ENCODE measurements at places on chromosomes 7 and 10.

DNA sequence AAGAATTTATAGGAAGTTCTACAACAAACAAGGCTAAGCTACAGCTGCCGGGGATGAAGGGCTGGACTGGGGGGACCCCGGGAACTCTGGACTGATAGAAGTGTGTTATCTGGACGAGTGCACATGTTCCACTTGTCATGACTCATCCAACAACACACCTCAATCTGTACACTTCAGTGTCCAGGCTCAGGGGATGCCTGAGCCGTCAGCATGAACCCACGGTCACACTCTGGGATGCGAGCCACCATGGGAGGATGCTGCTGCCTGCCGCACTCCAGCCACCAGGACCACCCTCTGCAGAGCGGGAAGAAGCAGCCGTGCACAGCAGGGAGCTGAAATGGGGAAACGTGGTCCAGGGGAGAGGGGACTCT lies 67.5 kb downstream of the MAD1L1 start:
- no peak overlapping the region for H3K4me3 ChIP-seq
- peaks cover 4% of the 10 kb centered on the region for H3K36me3 ChIP-seq
- H3K4me1 ChIP-seq: no peaks in the 10 kb centered on the region
- DNase-seq: no peak
- H3K27ac ChIP-seq: no peak overlapping the region
- H3K27me3 ChIP-seq: no peaks in the 10 kb centered on the region

GRCh38 chr7:135467207-135467711 lies 42.6 kb downstream of the CNOT4 start:
- H3K27ac ChIP-seq: no peak overlapping the region
- no peak for DNase-seq
- H3K4me1 ChIP-seq: peaks cover 2% of the 10 kb centered on the region
- H3K4me3 ChIP-seq: no peak overlapping the region
- H3K27me3 ChIP-seq: no peaks in the 10 kb centered on the region

DNA sequence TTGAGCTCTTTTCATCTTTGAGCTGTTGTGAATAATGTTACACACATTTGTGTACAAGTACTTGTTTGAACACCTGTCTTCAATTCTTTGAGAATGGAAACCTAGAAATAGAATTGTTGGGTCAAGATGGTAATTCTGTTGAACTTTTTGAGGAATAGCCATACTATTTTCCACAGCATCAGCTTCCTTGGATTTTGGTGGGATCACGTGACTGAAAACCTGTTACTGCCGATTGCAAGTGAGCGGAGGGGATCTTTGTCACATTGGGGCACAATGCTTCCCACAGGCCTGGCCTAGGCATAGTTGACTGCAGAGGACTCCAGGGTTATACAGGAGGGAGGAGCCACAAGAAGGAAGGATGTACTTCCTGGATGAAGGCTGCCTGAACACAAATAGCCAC lies 21.3 kb upstream of the CACUL1 start:
- H3K4me3 ChIP-seq: no peak overlapping the region
- H3K27me3 ChIP-seq: peaks cover 6% of the 10 kb centered on the region
- no peak overlapping the region for H3K27ac ChIP-seq
- H3K4me1 ChIP-seq: no peaks in the 10 kb centered on the region

GRCh38 chr10:3494838-3495230 lies 290.2 kb downstream of the KLF6 start:
- no peaks in the 10 kb centered on the region for H3K4me1 ChIP-seq
- peaks cover 14% of the 10 kb centered on the region for H3K27me3 ChIP-seq
- H3K27ac ChIP-seq: no peak overlapping the region
- no peaks in the 10 kb centered on the region for H3K36me3 ChIP-seq
- H3K4me3 ChIP-seq: no peak overlapping the region

DNA sequence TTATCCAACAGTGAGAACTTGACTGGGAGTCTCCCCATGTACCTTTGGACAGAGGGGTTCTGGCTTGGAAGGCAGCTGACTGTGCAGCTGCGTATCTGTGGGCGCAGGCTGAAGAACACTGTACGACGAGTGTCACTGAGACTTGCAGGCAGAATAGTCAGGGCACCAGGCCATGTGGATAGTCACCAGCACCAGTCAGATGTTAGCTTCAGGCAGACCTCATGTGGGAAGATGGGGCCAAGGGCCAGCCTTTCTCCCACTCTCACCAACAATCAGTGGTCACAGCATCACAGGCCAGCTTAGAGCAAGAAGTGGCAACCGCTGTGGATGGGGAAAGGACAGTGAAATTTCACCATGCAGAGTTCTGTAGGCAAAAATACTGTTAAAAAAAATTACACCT lies 43.4 kb upstream of the GJD4 start:
- peaks cover 7% of the 10 kb centered on the region for H3K36me3 ChIP-seq
- no peak for DNase-seq
- no peak overlapping the region for H3K4me3 ChIP-seq
- no peaks in the 10 kb centered on the region for H3K27me3 ChIP-seq

GRCh38 chr7:32228601-32229000 lies 158.4 kb upstream of the PDE1C start:
- no peak overlapping the region for H3K4me3 ChIP-seq
- no peaks in the 10 kb centered on the region for H3K36me3 ChIP-seq
- H3K27me3 ChIP-seq: no peaks in the 10 kb centered on the region
- H3K27ac ChIP-seq: no peak overlapping the region

DNA sequence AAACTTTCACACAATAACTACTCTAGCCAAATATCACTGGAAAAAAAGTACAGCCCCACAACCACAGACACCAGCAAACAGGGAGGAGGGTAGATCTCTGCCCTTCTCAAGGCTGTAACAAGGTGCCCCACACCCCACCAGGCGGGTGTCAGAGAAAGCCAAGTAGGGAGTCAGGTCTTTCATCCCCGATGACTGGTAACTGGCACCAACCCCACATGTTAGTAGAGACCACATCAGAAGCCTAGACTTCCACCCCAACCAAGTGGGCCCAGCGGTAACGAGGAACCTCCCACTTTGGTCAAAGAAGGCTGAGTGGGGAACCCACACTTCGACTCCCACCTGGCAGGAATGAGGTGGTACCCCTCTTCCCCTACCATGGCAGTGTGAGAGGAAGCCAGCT lies 16.4 kb upstream of the RUFY2 start:
- no peaks in the 10 kb centered on the region for H3K27me3 ChIP-seq
- H3K36me3 ChIP-seq: no peaks in the 10 kb centered on the region
- H3K4me1 ChIP-seq: peaks cover 7% of the 10 kb centered on the region
- no peak overlapping the region for H3K4me3 ChIP-seq
- peak; percentile 1 for DNase-seq
- no peak overlapping the region for H3K27ac ChIP-seq

- DNase-seq: no peak
- peaks cover 12% of the 10 kb centered on the region for H3K27me3 ChIP-seq
- no peaks in the 10 kb centered on the region for H3K4me1 ChIP-seq
These were observed 14.8 kb downstream of the CPA5 start for GRCh38 chr7:130359276-130359857.

DNA sequence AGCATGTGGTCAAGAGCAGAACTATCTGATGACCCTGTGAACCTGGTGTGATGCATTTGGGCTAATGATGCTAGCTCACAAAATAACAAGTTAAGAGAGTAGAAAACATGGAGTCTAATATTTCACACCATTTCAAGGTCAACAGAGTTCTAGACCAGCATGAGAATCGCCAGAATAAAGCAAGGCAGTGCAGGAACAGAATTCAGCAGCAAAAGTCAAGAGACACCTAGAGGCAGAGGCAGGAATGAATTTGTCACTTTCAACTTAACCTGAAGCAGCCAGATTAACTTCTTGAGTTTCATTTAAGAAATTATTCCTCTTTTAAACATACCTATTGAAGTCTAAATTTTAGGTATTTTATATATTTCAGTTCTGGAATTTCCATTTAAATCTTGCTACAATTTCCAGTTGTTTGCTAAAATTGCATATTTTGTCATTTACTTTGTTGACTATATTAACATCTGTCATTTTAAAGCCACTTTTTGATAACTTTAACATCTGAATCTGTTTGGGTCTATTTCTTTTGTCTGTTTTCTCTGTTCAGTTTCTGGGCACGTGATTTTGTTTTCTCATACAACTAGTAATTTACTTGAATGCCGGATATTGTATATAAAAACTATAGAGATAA lies 44.2 kb upstream of the PRSS58 start:
- H3K4me1 ChIP-seq: peaks cover 12% of the 10 kb centered on the region
- H3K27ac ChIP-seq: no peak overlapping the region
- no peaks in the 10 kb centered on the region for H3K27me3 ChIP-seq
- H3K4me3 ChIP-seq: no peak overlapping the region

GRCh38 chr10:77245953-77246352 lies 391.7 kb downstream of the KCNMA1 start:
- H3K27me3 ChIP-seq: no peaks in the 10 kb centered on the region
- no peak for DNase-seq
- H3K36me3 ChIP-seq: no peaks in the 10 kb centered on the region
- H3K27ac ChIP-seq: no peak overlapping the region

DNA sequence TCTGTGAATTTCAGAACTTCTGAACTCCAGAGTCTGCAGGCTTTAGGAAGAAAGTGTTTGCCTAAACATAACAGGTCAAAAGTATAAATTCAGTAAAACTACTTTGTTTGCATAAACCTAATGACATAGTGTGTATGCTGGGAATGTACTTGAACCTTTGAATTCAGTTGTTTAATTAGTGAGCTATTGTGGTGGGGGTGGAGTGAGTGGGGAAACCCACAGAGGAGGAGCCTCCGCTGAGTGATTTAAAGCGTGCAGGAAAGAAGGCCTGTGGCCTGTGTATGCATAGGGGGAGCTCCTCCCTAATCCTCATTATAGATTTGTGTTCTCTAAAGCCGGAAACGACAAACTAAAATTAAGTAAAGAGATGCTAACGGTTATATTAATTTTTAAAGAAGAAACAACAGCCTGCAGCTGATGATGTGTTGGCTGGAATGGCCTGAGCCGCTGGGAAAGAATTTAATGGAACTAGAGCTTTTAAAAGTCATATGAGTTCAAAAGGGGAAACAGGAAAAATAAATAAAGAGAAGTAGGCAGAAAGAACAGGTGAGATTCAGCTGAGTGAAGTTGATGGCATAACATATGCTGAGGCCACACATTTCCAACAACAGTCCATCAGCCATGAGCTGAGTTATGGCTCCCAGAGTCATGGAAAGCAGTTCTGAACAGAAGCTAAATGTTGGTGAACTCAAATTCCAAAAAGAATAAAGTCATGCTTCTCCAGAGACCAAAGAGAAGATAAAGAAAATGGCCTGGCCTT lies 595.0 kb downstream of the GRM8 start:
- DNase-seq: no peak
- H3K27ac ChIP-seq: no peak overlapping the region
- H3K4me3 ChIP-seq: no peak overlapping the region
- H3K36me3 ChIP-seq: no peaks in the 10 kb centered on the region
- no peaks in the 10 kb centered on the region for H3K27me3 ChIP-seq

DNA sequence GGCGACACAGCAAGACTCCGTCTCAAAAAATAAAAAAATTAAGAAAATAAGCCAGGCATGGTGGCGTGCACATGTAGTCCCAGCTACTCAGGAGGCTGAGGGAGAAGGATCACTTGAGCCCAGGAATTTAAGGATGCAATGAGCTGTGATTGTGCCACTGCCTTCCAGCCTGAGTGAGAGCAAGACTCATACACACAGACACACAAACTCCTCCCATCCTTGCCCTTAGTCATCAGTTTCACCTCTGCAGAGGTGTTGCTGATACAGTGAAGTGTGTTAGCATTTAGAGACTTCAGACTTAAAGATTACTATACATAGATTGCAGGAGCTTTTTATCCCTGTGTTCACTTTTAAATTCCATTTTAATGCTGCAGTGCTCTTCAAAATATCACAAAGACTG lies 5.5 kb upstream of the H2AZ2 start:
- H3K4me1 ChIP-seq: peaks cover 17% of the 10 kb centered on the region
- H3K36me3 ChIP-seq: no peaks in the 10 kb centered on the region
- no peak for DNase-seq

DNA sequence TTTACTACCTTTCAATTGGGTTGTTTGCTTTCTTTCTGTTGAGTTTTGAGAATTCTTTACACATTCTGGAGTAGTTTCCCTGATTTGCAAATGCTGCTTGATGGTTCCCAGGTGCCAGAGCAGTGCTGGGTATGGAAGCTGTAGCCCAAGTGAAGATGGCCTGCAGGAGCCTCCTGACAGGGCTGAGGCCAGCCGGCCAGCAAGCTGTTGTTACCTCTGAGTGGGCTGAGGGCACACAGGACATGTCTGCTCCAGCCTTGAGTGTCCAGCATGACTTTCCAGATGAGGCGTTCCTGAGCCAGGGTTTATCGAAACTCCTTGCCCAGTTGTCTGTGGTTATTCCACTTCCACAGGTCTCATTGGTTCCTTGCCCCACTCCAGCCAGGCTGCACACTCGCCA lies 164.6 kb upstream of the TNS3 start:
- peaks cover 7% of the 10 kb centered on the region for H3K27me3 ChIP-seq
- no peak overlapping the region for H3K4me3 ChIP-seq
- H3K4me1 ChIP-seq: no peaks in the 10 kb centered on the region
- no peak overlapping the region for H3K27ac ChIP-seq
- no peaks in the 10 kb centered on the region for H3K36me3 ChIP-seq
- DNase-seq: no peak

DNA sequence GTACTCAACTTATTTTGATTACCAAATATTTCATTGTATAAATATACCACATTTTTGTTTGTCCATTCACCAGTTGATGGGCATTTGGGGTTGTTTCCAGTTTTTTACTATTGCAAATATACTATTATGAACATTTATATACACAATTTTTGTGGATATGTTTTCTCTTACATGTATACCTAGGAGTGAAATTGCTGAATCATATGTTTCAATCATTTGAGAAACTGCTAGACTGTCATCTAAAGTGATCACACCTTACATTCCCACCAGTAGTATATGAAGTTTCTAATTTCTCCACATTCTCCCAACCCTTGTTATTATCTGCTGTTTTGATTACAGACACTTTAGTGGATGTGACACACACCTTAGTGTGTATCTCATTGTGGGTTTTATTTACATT lies 257.9 kb downstream of the ABCA13 start:
- H3K36me3 ChIP-seq: no peaks in the 10 kb centered on the region
- H3K27ac ChIP-seq: no peak overlapping the region
- no peak for DNase-seq
- no peaks in the 10 kb centered on the region for H3K27me3 ChIP-seq
- H3K4me3 ChIP-seq: no peak overlapping the region

DNA sequence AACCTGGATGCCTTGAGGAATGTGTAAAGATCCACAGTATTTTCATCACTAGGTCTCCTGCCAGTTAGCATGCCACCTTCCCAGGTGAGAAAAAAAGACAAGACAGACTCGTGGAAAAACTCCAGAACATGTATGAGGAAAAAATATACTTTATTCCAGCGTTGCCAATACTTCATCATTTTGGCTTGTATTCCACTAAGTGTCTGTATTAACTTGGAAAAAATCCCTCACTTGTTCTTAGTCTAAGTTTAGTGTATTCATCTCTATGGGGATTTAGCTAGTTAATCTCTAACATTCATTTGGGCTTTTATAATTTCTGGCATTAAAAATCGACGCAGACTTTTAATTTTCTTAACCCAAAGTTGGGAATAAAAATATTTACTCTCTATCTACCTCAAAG lies 759.4 kb downstream of the SORCS1 start:
- H3K27me3 ChIP-seq: no peaks in the 10 kb centered on the region
- DNase-seq: no peak
- no peaks in the 10 kb centered on the region for H3K4me1 ChIP-seq

- H3K4me3 ChIP-seq: no peak overlapping the region
- H3K27me3 ChIP-seq: no peaks in the 10 kb centered on the region
- DNase-seq: no peak
- no peaks in the 10 kb centered on the region for H3K4me1 ChIP-seq
- no peaks in the 10 kb centered on the region for H3K36me3 ChIP-seq
These were observed 210.5 kb downstream of the ARHGAP21 start for GRCh38 chr10:24513155-24513554.
